ENCODE measurements at places on chromosomes 6 and 20. TPM values are rescaled to one million over a fixed set of nuclear protein-coding genes. Genes with fewer than 3 reads are reported as not detected.
A peak's percentile ranks its signal among the peaks of the same experiment; 100 is the strongest.

Gene SMLR1
- not detected for total RNA-seq

Gene BMP6
- total RNA-seq: 5.3 TPM

Gene LGSN
- not detected for total RNA-seq

Gene TMEM242
- 6.1 TPM for total RNA-seq

Gene HLA-DMB
- total RNA-seq: 10.8 TPM

Gene SLC12A5
- not detected for total RNA-seq

Gene C6orf58
- not detected for total RNA-seq

Gene SAMD5
- total RNA-seq: 1.1 TPM

- H3K36me3 ChIP-seq: no peaks in the 10 kb centered on the region
- H3K4me1 ChIP-seq: no peaks in the 10 kb centered on the region
- H3K4me3 ChIP-seq: no peak overlapping the region
- H3K27me3 ChIP-seq: no peaks in the 10 kb centered on the region
- no peak for DNase-seq
- no peak overlapping the region for H3K27ac ChIP-seq
These were observed 8.4 kb downstream of the ZNF341 start for GRCh38 chr20:33740189-33740588.

GRCh38 chr6:89966228-89966544, 71.9 kb downstream of the GJA10 start:
- no peak overlapping the region for H3K4me3 ChIP-seq
- H3K27ac ChIP-seq: no peak overlapping the region
- no peaks in the 10 kb centered on the region for H3K27me3 ChIP-seq
- H3K4me1 ChIP-seq: peaks cover 3% of the 10 kb centered on the region
- H3K36me3 ChIP-seq: no peaks in the 10 kb centered on the region

DNA sequence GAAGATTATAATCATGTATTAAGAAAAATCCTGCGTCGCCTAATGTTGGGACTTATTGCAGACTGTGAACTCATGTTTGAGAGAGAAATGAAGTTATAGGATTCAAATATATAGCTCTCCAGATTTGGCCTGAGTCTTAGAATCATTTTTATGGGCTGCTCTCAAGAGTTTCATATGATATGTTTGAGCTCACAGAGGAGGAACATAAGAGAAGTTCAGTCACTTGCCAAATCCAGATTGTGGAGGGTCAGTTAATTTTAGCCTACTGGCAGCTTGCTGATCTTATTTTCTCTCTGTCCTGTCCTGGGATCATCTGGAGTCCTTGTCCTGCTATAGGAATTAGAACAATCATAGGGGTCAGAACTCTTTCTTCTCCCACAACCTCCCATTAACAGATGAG, 186.1 kb upstream of the SUPT3H start:
- no peak for DNase-seq
- H3K4me3 ChIP-seq: no peak overlapping the region
- no peaks in the 10 kb centered on the region for H3K4me1 ChIP-seq
- no peaks in the 10 kb centered on the region for H3K27me3 ChIP-seq
- no peak overlapping the region for H3K27ac ChIP-seq

DNA sequence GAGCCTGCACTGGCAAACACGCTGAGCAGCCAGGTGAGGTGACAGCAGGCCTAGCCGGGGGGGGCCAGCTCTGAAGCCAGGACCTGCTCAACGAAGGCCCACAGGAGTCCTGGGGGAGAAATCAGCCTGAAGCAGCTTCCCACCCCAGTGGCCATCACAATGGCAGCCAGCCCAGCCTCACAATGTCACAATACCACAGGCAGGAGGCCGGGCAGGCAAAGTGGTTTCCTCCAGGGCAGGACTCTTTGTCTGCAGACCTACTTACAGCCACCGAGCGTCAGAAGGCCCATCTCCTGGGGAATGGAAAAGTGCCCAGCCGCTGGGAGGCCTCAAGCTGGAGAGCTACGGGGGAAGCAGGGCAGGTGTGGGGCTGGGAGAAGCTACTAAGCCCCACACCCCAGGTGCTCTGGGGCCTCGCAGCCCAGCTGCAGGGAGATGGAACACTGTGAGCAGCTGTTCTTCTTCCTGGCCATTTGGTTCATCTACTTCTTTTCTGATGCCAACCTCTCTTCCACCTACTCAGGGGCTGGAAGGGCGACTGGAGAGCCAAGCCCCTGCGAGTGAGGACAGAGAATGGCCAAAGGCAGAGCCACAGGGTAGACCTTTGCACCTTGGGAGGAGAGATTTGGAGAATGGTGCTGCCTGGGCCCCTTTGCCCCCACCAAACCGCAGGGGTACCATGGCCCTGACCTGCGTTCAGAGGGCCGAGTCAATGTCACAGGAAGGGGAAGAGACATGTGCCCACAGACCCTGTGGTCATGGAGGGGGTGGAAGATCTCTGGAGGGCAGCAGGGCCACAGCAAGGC, 22.3 kb upstream of the AVP start:
- no peaks in the 10 kb centered on the region for H3K4me1 ChIP-seq
- DNase-seq: no peak
- H3K4me3 ChIP-seq: no peak overlapping the region
- H3K27me3 ChIP-seq: no peaks in the 10 kb centered on the region
- H3K36me3 ChIP-seq: peaks cover 42% of the 10 kb centered on the region

GRCh38 chr20:31673943-31674463, 36.3 kb downstream of the COX4I2 start:
- no peaks in the 10 kb centered on the region for H3K27me3 ChIP-seq
- peaks cover 6% of the 10 kb centered on the region for H3K36me3 ChIP-seq
- DNase-seq: no peak

DNA sequence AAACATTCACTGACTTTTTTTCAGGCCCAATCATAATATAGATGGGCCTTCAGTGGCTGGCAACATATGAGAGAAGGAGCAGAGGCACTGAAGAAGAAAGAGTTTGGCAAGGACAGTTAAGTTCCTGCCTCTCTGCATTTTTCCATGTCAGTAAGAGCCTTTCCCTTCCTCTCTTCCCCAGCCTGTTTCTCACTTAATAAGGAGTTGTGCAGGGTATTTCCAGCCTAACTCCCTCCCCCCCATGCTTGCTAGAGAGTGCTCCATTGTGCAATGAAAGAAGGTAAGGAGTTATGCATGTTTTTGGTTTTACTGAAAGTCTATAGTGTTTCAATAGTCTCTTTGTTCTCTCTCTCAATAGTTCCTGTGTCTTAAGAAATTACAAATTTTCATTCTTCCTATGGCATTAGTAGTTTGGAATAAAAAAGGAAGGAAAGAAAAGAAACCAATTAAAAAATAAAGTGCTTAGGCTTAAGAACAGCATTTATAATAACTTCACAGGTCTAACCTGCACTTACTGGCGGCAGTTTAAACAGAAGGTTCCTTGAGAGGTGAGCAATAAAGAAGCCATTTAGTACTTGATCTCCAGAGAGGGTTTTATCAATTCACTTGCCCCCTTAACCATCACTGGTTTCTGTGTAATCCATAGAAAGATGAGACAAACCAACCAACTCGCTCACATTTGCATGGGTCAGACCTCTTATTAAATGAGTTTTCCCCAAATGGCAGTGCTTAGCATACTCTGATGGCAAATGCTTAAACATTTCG, 251.1 kb downstream of the PTPRT start:
- H3K27me3 ChIP-seq: no peaks in the 10 kb centered on the region
- H3K36me3 ChIP-seq: no peaks in the 10 kb centered on the region
- no peak overlapping the region for H3K4me3 ChIP-seq
- DNase-seq: no peak
- H3K4me1 ChIP-seq: peaks cover 11% of the 10 kb centered on the region

DNA sequence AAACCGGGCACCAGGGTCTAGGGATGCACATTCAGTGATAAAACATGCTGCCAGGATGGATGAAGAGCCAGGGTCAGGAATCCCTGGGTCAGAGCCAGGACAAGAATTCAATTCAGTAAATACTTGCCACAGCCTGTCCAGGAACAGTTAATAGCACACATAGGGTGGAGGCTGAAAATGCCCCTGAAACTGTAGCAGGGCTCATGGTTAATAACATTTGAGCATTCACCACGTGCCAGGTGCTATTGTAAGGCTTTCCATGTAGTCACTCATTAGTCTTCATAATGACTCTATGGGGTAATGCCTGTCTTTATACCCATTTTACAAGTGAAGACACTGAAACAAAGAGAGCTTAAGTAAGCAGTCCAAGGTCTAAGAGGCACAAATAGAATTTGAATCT, 296.3 kb downstream of the LRFN2 start:
- H3K27me3 ChIP-seq: peaks cover 9% of the 10 kb centered on the region
- DNase-seq: no peak
- no peaks in the 10 kb centered on the region for H3K36me3 ChIP-seq
- H3K4me1 ChIP-seq: no peaks in the 10 kb centered on the region
- no peak overlapping the region for H3K4me3 ChIP-seq

DNA sequence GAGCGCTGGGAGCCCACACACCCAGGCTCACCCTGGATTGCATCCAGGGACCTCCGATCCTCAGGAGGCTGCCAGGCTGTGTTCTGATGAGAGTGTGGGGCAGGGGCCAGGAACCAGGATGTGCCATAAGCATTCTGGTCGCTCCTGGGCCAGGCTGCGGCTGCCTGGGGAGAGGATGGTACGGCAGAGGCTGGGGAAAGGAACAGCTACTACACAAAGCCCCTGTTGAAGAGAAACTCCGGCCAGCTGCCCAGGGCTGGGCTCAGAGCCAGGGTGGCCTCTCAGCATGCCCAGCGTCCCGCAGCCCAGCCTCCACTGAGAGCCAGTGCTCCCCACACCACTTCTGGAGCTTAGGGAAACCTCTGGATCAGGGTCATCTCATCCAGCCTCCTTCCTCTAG, 21.7 kb upstream of the OCSTAMP start:
- no peak overlapping the region for H3K27ac ChIP-seq
- peak; percentile 76 for DNase-seq
- H3K36me3 ChIP-seq: no peaks in the 10 kb centered on the region
- H3K4me3 ChIP-seq: no peak overlapping the region
- no peaks in the 10 kb centered on the region for H3K27me3 ChIP-seq

GRCh38 chr20:2237059-2237458, 58.7 kb upstream of the TGM3 start:
- no peaks in the 10 kb centered on the region for H3K4me1 ChIP-seq
- DNase-seq: no peak
- H3K27me3 ChIP-seq: no peaks in the 10 kb centered on the region

DNA sequence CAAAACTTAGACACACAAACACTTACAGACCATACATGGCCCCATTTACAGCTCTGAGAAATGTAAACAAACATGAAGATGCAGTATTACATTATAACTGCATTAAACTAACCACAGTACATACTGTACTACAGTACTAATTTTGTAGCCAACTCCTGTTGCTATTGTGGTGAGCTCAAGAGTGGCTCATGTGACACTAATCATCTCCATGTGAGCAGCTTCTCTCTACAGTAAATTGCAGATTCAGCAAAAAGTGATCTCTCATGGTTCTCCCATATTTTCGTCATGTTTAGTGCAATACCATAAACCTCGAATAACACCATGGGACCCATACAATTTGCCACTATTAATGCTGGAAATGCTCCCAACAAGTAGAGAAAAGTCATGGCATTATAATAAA, 860.4 kb downstream of the EPHA7 start:
- no peak overlapping the region for H3K4me3 ChIP-seq
- no peaks in the 10 kb centered on the region for H3K4me1 ChIP-seq
- no peak for DNase-seq

DNA sequence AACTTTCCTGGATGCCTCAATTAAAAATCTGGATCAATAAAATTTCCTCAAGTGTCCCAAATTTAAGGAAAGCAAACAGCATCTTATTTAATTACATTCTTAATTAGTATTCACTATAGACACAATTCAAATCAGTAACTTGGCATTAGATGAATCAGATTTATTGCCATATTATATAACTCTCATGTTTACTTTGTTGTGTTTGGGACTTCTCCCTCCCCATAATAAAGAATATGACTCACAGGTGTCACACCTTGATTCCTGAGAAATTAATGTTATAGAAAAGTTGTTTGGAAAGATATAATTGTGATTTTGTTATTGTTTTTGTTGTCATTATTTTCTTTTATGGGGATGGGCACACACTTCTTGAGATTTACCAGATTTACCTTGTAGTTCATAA, 18.4 kb downstream of the EYA4 start:
- no peak overlapping the region for H3K27ac ChIP-seq
- no peaks in the 10 kb centered on the region for H3K4me1 ChIP-seq
- H3K27me3 ChIP-seq: no peaks in the 10 kb centered on the region
- no peak overlapping the region for H3K4me3 ChIP-seq

DNA sequence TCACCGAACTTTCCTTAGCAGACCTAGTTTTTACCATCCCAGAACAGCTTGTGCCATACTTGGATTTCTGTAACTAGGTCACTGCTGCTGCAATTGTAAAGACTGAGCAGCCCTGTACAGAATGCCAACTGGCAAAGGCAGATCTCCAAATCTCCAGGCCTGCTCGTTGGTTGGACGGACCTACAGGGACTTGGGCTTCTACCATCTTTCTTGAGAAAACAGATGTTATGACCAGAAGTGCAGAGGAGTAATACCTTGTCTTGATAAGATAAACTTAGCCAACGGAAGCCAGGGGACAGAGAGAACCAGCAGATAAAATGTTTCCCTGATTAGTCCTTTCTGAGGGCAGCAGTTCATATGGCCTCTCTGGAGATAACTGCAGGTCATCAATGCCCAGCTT, 304.1 kb downstream of the RFPL4B start:
- no peak overlapping the region for H3K4me3 ChIP-seq
- no peaks in the 10 kb centered on the region for H3K4me1 ChIP-seq
- no peaks in the 10 kb centered on the region for H3K27me3 ChIP-seq

- no peak overlapping the region for H3K27ac ChIP-seq
- DNase-seq: no peak
- H3K27me3 ChIP-seq: no peaks in the 10 kb centered on the region
- no peak overlapping the region for H3K4me3 ChIP-seq
- H3K36me3 ChIP-seq: no peaks in the 10 kb centered on the region
These were observed 15.0 kb downstream of the BLTP3A start for GRCh38 chr6:34806738-34807453.

DNA sequence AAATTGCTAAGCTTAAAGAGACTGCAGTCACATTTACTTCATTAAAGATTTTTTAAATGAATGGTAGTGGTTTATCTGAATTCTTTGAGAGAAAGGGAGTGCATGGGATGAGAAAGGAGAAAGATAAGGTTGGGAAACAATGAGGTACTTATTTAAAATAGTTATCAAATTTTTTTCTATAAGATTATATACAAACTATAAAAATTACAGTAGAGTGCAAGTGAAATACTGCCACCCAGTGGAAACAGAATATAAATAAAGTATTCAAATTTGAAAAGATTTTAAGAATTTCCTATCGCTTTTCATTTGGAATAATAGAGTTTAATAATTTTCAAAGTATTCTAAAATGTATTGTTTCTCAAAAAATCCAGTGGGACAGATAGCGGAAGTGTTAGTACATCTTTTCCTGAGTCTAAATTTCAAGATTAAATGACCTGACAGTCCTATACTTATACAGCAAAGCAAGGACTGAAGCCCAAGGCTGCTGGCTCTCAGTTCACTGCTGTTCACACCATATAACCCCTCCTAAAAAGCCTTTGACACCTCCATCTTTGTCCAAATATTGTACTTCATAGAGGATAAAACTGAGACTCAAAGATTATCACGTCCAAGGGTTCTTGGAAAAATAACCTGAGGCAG, 31.1 kb downstream of the EPM2A start:
- no peaks in the 10 kb centered on the region for H3K4me1 ChIP-seq
- DNase-seq: no peak
- no peaks in the 10 kb centered on the region for H3K27me3 ChIP-seq
- no peak overlapping the region for H3K27ac ChIP-seq
- H3K4me3 ChIP-seq: no peak overlapping the region
